ENCODE measurements at places on chromosomes 7 and 10.

DNA sequence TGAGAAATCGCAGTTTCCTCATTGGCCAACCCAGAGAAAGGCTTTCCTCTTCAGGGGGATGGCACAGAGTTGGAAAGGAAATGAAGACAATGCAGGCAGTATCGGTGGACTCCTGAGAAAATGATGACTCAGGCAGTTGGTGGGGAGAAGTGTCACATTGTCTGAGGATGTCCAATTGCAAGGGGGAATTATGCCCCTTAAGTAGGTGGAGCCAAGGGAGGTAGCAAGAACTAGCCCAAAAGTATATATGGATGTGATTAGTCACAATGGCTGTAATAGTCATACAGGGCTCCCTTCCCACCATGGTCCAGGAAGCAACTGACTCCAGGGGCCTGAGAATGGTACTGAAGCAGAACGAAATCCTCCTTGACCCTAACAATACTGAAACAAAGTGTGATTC, 58.3 kb upstream of the EGFR start:
- no peak for DNase-seq

GRCh38 chr7:22346383-22347107, 10.4 kb downstream of the RAPGEF5 start:
- no peak for DNase-seq

GRCh38 chr10:68208424-68209042, 23.4 kb downstream of the ATOH7 start:
- no peak for DNase-seq

GRCh38 chr10:123926401-123927264, 35.0 kb upstream of the CPXM2 start:
- DNase-seq, result no peak

DNA sequence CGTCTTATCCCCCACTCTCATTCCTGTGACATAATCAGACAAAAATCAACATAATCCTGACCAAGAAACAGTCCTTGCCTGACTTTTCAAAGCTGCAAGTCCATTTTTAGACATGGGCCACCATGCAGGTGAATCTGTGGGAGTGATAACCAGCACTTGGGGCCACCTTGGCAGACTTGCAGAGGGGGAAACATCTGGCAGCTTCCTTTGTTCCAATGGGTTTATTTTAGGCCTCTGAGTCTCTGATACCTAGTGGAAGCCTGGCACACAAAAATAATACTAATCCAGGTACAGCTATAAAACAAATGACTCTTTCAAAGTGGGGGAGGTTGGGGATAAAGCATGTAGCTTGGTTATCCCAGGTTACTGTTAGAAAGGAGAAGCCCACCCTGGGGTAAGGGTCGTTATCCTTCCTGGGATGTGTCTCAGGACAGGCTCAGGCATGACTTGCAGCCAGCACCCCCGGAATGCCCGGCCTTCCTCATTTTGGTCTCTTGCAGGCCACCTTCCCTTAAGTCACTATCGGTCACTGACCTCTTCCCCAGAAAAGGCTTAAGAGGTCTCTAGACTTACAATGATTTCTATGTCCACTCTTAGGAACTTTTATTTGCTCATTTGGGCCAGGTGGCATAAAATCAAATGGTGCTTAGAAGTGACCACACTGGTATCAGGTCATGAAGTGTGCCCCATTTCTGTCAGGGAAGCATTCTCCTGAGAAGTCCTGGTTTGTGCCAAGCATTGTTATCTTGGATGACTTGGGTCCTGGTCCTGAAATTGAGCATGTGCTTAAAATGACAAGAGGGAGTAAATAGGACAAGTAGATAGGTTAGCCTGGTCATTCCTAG, 37.6 kb downstream of the EEPD1 start:
- DNase-seq, result no peak

DNA sequence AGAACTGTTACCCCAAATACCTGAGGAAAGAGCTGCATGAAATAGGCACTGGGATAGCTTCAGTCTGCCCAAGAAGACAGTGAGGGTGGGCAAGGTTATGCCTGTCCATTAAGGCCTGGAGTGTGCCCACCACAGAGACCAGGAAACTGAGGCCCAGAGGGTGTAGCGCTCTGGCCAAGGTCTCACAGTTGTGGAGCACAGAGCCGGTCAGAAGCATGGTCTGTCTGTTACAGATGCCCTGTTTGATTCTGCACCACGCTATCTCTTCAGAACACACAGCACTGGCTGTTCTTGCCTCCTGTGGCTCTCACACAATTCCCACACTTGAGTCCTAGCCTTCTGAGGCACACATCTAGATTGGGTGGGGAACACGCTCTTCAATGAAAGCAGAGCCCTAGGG, 261.4 kb downstream of the GRID1 start:
- no peak for DNase-seq

DNA sequence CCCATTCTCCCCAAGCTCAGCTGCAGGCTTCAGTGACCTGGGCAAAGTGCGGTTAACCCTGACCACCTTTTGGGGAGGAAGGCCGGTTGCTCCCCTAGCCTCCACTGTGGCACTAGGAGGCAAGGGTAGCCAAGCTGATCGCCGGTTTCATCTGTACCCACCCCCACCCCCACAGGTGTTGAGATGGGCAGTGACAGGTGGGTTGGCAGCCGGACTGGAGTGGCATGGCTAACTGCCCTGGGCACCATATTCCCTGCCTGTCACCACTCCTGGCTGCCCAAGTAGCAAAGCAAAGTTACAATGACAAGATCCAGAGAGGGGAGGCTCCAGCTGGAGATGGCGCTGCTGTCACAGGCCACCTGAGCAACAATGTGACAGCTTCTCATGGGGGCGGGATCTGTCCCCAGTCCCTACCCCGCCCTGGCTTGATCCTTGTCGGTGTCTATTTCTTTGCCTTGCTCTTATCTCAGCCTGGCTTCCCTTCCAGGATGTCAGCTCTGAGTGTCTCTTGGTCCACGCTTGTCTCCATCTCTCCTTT, 27.0 kb upstream of the BMS1 start:
- DNase-seq, result no peak

DNA sequence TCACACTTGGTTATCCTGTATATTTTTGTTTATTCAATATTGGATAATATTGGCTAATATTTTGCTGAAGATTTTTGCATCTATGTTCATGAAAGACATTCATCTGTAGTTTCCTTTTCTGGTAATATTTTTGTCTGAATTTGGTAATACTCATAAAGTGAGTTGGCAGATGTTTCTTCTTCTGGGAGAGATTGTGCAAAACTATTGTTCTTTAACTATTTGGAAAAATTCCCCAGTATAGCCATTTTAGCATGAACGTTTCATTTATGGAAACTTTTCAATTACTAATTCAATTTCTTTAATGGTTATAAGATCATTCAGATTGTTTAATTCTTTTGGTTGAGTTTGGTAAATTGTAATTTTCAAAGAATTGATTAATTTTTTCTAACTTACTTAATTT, 560.8 kb upstream of the FZD8 start:
- DNase-seq, result no peak

GRCh38 chr10:132707121-132707775, 78.7 kb downstream of the NKX6-2 start:
- no peak for DNase-seq

GRCh38 chr10:48807791-48808470, 123.3 kb downstream of the WDFY4 start:
- no peak for DNase-seq

DNA sequence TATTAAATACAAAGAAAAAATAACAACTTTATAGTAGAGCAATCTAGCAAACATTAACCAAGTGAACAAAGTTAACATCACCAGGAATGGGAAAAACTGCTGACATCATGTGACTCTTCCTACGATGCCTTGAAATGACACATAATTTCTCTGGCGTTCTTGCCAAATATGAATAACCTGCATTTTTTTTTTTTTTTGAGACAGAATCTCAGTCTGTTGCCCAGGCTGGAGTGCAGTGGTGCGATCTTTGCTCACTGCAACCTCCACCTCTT, 126.5 kb upstream of the VKORC1L1 start:
- DNase-seq, result no peak

DNA sequence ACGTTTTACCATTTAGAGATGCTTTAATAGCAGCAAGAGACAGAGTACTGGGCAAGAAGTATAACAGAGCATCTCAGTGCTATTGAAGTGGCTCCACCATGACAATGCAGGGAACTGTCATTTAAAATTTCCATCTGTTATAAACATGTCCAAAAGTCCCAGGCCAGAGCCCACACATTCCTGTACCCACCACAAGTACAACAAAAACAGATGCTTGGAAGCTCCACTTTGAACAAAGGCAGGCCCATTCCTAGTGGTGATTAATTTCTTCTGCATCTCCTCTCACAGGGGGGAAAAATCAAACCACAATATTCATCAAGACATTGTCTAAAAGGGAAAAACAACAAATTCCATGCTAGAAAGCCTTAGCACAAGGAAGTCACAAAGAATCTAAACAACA, 627.9 kb downstream of the PARD3 start:
- no peak for DNase-seq

- DNase-seq, result no peak
Measured at GRCh38 chr7:154746571-154747360, 256.2 kb downstream of the PAXIP1 start.

DNA sequence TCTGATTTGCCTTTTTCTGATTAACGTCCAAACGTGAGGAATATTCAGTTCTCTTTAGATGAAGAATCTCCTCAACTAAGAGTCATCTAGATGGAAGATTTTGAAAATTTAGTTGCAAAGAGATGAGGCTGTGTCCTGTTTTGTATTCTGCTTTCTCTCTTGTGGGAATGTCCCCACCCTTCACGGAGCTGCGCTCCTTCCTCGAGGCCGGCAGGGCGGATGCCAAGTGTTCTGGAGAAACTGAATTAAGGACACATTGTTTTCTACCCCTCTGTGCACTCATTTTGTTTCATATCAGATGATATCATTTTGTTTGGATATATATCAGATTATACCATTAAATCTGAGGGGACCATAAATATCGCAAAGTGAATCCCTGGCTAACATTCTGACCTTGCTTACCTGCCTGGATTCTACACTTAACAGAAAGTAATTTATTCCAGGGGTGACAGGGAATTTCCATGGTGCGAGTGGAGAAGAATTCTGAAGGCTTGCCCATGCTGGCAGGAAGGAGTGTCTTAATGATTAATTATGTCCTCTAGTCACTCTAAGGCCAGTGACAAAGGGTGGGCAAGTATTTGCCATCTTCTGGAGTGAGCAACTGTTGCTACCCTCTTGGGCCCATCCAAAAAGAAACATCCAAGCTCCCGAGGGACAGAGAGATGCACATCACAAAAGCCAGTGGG, 47.9 kb upstream of the IGFBP3 start:
- DNase-seq, result no peak

- DNase-seq, result no peak
Measured at GRCh38 chr7:45699015-45699309, 124.8 kb downstream of the ADCY1 start.
